Activated T-helper 1 cell treated with anti-CD3 and anti-CD28 coated beads, Interleukin-2, amount 50 U/mL, for 16 hours (primary cell): ENCODE measurements at places on chromosomes 2 and 18.

- DNase-seq = no peak
Observed at GRCh38 chr2:31322371-31322770, 88.4 kb downstream of the EHD3 start.

- no peak for DNase-seq
Observed at GRCh38 chr2:149167001-149167780, 128.7 kb downstream of the LYPD6B start.

DNA sequence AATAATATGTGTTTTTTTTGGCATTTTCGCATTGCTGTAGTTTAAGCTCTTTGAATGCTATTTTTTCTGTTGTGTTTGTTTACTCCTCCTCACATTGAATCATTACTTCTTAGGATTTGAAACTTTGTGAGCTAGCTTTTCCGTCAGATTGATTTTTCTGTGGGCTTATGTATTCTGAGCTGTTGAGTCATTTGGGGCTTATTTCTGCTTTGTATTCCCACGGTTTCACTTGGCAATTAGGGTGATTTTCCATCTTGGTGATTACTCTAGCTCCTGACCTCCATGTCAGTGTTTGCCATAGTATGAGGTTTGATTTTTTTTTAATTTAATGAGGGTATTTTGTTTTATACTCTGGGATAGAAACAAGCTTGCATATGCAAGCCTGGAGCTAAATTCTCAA is 200.0 kb downstream of the CCDC102B start:
- no peak for DNase-seq

GRCh38 chr18:79422022-79422782 is 26.5 kb downstream of the NFATC1 start:
- DNase-seq = no peak

GRCh38 chr18:36693931-36694620 is 134.7 kb downstream of the TPGS2 start:
- no peak for DNase-seq

GRCh38 chr2:69601179-69601612 is 42.3 kb downstream of the AAK1 start:
- DNase-seq = no peak

DNA sequence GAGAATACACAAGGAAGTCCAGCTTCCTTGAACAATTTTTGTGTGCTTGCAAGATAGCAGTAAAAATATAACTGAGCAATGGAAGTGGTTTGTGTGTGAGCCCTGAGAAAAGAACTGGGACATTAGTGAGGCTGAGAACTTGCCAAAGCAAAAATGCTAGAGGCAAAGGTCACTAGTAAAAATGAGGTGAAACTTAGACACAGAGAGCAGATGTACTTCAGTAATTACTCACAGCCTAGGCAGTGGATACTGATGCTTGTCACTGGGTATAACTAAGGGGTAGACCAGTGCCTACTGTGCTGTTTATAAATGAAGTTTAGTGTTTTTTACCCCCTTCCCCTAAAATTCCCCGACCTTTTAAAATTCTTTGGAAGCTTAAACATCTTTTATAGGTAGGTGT is 450.1 kb downstream of the LPIN1 start:
- no peak for DNase-seq

- DNase-seq = no peak
Observed at GRCh38 chr2:9984217-9984739, 32.8 kb downstream of the GRHL1 start.

DNA sequence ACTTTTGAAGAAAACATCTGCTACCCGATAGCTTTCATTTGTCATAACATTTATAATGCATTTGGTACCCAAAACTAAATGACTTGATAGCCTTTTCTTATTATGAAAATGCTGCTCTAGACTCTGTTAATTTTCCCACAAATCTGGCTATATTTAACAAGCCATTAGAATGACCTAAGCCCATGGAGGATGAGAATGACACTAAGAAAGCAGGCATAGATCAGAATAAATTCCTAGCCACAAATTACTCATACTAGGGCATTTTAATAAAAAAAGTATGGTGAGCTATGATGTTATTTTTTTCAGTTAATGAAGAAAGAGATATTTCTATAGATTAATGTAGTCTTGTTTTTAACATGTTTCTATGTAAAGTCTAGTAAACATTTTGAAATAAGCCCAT is 1728.3 kb downstream of the SUCLG1 start:
- no peak for DNase-seq

DNA sequence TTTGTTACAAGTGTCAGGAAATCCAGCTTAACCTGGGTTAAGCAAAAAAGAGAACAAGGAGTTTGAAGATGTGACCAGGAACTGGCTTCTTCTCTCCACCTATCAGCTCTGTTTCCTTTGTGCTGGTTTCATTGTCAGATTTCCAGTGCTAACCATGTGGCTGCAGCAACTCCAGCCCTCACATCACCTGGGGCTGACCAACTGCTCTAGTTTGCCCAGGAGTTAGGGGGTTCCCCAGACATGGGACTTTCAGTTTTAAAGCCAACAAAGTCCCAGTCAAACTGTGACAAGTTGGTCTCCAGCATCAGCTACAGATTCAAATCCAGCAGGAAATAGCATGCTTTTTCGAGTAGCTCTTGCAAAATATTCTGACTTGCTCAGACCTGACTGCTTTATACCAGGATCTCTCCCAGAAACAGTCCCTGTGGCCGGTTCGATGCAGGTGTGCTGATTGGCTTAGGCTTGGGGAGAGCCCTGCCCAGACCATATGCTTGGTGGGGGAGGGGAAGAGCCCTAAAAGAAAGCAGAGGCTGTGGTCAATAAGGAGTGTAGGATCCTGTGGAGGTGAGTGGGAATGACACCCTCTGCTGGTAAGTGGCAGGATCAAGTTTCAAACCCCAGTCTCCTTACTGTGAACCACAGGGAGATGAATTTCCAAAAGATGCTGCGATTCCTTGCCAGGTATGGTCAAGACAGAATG is 49.5 kb downstream of the KCNE4 start:
- DNase-seq = no peak

GRCh38 chr2:229635371-229635680 is 79.0 kb downstream of the DNER start:
- no peak for DNase-seq

DNA sequence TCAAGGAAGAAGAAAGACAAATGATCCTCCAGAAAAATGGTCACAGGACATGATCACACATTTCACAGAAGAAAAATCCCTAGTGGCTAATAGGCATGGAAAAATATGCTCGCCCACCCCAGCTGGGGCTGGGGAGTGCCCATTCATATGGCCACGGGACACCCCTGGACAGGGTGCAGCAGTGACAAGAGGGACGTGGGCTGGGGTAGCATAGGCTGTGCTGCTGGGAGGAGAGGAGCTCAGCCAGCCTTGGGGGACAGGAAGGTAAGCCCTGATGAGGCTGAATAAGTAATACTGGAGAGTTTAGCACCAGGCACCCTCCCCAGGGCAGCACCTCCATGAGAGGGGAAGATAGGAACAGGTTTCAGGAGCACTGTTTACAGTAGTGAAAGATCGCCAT is 254.9 kb upstream of the HS6ST1 start:
- DNase-seq = no peak

GRCh38 chr2:165871025-165871424 is 77.0 kb upstream of the GALNT3 start:
- DNase-seq = no peak

DNA sequence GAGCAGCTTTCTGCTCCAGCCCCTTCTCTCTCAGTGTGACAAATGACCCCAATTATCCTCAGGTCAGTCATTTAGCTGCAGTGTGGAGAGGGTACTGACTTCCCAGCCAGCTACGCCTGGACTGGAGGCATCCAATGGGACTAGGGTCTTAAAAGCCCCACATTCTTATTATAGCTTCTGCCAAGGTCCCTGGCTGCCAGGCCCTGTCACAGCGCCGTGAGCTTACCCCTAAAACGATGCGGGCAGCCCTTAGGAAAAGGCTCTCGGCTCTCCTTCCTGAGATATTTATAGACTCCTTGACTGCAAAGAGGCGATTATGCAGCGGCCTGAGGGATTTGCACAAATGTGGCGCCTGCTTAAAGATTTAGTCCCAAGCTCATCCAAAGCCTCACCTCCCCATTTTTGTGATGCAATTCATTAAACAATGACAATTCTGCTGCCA is 69.2 kb upstream of the EDAR start:
- no peak for DNase-seq

GRCh38 chr2:108228537-108228936 is 11.2 kb upstream of the SULT1C3 start:
- no peak for DNase-seq

- no peak for DNase-seq
Observed at GRCh38 chr18:28511413-28511821, 334.5 kb upstream of the CDH2 start.

GRCh38 chr2:32745191-32745590 is 117.3 kb downstream of the TTC27 start:
- no peak for DNase-seq

DNA sequence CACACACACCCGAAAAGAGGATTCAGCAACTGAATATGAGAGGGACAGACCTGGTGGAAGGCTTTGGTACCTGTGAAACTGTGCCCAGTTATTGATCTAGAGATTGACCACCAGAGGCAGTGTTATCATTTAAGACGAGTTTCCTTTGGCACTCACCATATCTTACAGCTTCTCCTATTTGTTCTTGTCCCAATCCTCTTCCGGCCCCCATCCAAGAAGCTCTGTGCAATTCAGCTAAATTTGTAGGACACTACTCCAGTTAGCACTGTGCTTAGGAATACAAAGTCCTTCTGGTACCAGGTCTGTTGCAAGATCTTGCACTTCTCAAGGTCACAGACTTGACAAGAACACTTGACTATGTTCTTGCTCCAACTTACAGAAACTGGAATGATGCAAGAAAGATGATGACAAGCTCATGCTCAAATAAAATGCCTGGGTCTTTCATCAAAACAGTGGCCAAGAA is 177.7 kb downstream of the TMEM247 start:
- no peak for DNase-seq

- no peak for DNase-seq
Observed at GRCh38 chr2:190862571-190862991, 18.0 kb upstream of the GLS start.

DNA sequence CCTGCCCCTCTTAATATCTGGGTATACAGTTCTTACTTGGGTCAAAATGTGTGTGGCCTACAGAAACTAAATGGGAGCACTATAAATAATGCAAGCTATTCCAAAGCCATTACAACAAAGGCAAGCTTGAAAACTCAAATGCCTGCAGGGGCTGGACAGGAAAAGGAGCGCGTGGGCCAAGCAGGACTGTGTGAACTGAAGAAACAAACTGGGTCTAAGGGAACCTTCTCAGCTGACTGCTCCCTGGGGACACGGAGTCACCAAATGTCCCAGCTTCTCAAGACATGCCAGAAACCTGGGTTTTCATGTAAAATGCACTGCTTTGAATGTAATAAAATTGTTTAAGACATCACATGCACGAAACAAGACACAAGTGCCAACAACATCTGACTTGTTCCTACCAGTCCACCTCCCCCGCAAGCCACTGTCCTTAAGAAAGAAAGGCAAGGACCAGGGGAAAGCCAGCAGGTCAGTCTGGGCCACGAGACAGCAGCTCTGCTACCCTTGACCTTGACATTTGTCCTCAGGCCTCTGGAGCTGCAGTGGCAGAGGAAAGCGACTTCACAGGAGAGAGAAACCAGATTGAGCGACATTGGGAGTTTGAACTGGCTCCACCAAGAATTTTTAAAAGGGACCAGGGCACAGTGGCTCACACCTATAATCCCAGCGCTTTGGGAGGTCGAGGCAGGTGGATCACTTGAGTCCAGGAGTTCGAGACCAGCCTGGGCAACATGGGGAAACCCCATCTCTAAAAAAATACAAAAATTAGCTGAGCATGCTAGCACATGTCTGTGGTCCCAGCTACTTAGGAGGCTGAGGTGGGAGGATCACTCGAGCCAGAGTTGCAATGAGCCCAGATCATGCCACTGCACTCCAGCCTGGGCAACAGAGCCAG is 89.7 kb upstream of the SH3BP4 start:
- no peak for DNase-seq

DNA sequence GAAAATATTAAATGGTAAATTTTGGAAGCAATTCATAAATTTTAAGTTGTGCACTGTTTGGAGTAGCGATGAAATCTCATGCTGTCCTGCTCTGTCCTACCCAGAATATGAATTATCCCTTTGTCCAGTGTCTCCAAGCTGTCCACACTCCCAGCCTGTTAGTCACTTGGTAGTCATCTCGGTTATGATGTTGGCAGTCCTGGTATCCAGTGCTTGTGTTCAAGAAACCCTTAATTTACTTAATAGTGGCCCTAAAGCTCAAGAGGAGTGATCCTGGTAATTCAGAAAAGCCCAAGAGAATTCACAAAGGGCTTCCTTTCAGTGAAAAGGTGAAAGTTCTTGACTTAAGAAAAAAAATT is 71.8 kb upstream of the STAM2 start:
- DNase-seq = no peak

GRCh38 chr2:118940486-118941120 is 1.4 kb upstream of the MARCO start:
- DNase-seq = no peak

- DNase-seq = no peak
Observed at GRCh38 chr2:118711603-118712002, 135.8 kb downstream of the EN1 start.

DNA sequence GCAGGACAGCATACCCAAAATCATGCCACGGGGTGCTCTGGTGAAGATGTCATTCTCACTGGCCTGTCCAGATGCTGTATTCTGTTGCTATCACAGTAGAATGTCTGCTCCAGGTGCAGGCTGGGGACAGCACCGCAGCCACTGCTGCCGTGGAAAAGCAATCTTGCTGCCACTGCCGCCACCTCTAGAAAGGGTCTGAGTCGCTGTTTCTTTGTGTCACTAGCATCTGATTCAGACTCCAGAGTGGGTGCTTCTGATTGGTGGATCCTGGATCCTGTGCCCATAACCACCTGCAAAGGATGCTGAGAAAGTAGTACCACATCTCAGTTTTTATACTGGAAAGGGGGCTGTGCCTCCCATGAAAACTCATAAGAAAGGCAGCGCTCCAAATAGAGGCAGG is 45.3 kb upstream of the CTLA4 start:
- no peak for DNase-seq

- no peak for DNase-seq
Observed at GRCh38 chr2:98242003-98242402, 104.3 kb upstream of the CNGA3 start.

- DNase-seq = no peak
Observed at GRCh38 chr2:80638783-80639182, 334.2 kb upstream of the LRRTM1 start.

DNA sequence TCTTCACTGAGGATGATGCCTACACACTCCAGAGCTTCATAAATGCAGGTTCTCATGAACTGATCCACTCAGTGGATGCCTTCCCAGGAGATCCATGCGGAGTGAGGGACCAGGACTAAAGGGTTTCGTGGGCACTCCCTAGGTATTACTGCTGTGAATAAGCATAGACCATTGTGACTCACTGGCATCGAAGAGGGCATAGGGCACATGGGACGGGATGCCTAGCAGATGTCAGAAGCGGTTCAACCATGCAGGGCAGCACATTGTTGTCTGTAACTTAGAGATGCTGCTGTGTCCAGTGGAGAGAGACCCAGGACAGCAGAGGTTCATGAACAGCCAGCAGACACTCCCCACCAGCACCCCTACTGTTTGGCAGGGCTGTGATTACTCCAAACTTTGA is 17.2 kb downstream of the GKN2 start:
- no peak for DNase-seq

DNA sequence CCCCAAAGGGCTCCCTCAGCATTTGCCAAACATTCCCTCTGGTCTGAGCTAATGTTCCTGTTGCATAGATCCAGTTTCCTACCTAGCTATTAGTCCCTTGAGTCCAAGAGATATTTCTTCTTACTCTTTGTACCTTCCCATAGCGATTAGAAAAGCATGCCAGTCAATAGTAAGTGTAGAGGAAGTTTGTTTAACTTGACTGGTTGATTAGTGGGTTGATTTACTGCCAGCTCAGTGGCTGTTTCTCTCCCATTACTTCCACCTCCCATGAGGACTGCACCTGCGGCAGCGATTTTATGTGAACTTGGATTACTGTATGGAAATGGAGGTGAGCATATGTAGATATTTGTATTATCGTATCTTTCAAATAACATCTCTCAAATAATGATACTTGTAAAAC is 1748.4 kb upstream of the CELF4 start:
- DNase-seq = no peak
